AG09309 (cell line): ENCODE measurements at places on chromosomes 7 and 10.

- DNase-seq, result no peak
These were observed 4.3 kb downstream of the KIAA1217 start for GRCh38 chr10:24213266-24213665.

- no peak for DNase-seq
These were observed 1.3 kb downstream of the PFKFB3 start for GRCh38 chr10:6204063-6204340.

GRCh38 chr7:154832557-154833138 is 170.3 kb downstream of the PAXIP1 start:
- no peak for DNase-seq

- peak; percentile 41 for DNase-seq
These were observed 478.5 kb downstream of the GPAM start for GRCh38 chr10:111705021-111705420.

GRCh38 chr10:114223066-114223465 is 16.0 kb upstream of the VWA2 start:
- DNase-seq, result no peak

DNA sequence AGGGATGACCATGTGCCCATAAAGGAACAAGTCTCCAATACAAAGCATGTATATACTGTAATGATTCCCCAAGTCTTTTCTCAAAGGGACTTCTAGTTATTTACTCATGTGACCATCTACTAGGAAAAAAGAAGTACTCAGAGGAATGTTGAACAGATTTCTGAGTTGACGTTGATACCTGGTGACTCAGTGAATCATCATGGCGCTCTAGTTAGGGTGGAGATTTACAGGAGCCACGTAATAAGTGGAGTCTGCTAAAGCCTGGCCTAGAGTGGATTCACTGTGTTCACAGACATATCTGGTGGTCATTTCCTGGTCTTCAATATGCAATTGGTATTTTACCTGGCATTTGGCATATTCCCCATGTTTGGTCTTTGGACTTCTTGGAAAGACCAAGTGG is 302.2 kb upstream of the CACNA2D1 start:
- DNase-seq, result no peak

DNA sequence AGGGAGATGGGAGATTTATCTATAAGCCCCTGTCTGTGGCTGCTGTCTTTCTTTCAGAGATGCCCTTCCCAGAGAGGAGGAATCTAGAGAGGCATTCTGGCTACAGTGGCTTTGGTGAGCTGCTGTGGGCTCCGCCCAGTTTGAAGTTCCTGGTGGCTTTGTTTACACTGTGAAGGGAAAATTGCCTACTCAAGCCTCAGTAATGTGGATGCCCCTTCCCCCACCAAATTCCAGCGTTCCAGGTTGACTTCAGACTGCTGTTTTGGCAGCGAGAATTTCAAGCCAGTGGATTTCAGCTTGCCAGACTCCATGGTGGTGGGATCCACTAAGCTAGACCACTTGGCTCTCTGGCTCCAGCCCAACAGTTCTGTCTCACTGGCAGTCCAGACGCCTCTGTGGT is 951.6 kb downstream of the CCSER2 start:
- no peak for DNase-seq

- DNase-seq, result no peak
These were observed 1.1 kb upstream of the GSTO2 start for GRCh38 chr10:104267721-104268404.

DNA sequence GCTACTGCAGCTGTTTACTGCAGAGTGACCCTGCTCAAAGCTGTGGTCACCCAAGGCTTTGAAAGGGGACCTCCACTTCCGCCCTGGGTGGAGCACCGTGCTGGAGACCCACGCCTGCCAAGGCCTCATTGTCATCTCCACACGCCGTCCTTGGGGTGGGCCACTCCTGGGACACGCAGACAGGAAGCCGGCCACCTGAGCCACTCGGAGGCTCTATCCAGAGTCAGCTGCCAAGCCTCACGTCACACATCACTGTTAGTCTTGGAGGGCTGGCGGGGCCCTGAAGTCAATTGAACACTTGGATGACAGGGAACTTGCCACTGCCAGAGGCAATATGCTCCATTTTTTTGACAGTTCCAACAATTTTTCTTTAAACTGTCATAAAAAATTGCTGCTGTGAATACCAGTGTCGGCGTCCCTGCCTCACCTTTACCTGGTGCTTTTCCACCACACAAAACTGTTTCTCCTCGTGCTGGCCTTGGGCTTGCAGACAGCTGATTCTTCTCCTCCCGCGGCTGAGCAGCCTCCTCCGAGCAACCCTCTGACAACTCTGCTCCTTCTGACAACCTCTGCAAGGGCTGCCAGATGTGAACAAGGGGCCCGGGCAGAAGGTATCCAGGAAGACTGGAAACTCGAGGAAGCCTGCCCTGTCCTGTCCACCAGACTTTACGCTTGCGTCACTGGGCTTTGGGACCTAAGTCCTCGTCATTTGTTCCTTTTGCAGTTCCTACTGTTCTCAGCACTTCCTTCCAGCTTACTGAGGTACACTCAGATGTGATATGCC is 81.9 kb downstream of the EGFR start:
- DNase-seq, result no peak

DNA sequence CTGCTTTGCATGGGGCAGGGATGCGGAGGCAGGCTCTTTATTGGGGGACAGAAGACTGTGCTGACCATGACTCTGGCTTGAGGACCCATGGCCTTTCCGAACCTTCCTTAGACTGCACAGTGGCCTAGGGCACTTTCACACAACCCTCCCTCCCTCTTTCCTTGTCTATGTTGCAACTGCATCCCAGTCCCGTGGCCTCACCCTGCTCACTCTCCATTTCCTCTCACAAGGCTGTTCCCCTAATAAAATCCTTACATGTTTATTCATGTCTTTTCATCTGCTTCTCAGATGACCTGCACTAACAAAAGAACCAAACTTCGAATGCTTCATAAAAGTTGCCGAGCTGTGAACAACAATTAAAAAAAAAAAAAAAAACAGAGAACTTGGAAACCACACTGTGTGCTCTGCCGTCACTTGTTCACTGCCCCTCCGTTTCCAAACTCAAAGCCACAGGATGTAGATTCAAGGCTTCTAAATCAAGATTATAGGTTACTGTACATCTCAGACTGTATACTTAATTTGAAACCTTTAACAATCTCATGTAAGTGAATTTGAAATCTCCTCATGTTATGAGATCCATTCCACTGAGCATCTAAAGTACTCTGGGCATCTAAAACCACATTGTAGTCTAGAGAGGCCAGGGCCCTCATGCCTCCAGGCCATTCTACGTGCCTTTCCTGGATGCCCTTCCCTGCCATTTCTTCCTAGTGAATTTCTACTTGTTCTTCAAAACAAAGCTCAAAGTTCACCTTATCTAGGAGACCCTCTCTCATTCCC is 265.9 kb downstream of the SNX13 start:
- DNase-seq, result no peak

- DNase-seq, result no peak
These were observed 206.4 kb upstream of the ETV1 start for GRCh38 chr7:14195871-14196270.

DNA sequence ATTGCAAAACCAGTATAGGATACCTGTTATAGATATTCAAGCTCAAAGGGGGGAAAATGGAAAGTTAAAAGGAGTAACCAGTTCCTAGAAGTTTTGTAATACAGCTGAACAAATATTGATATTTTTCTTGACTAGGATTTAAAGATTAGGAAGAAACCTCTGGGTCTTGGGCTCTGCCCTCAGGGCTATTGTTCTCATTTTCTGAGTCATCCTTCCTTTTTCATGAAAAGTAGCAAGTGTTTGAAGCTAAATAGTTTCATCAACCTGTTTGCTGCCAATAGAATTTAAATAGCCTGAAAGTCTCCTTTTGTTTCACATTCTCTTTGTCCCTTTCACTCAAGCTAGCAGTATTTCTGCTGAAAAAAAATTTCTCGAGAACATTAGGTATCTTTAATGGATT is 1061.1 kb upstream of the GHITM start:
- no peak for DNase-seq

- DNase-seq, result no peak
These were observed 71.8 kb downstream of the ZEB1 start for GRCh38 chr10:31390804-31391203.

DNA sequence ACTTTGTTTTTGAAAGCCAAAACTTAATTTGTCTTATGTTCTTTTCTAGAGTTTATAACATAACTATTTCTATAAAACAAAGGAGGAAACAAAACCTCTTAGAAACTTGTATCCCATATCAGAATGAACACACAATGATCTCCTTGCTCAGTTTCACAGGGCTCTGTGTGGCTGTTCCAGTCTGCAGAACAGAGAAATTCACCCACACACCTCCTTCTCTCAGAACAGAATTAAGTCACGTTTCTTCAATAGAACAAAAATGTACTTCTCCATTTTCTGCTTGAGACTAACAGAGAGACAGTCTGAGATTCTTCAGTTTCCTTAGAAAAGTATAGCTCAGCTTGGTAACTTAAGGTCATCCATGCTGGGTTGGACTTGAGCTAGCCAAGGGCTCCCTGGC is 15.8 kb upstream of the DOCK1 start:
- no peak for DNase-seq

DNA sequence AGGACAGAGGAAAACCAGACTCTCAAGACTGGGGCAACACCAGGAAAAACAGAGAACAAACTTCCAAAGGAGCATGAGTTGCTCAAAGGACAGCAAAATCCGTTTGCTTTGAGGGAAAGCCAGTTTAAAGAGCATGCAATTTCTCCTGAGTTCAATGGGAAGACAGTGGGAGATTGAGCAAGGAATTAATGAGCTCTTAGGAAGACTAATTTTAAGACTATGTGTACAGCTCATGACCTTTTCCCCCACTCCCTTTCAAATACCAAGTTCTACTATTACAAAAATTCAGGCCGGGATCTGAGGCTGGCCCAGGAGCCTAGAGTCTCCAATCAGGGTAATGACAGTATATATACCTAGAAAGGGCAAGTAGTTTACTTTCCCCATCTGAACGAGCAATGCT is 79.2 kb downstream of the EPDR1 start:
- no peak for DNase-seq

- no peak for DNase-seq
These were observed 7.8 kb downstream of the SHH start for GRCh38 chr7:155804431-155804831.

DNA sequence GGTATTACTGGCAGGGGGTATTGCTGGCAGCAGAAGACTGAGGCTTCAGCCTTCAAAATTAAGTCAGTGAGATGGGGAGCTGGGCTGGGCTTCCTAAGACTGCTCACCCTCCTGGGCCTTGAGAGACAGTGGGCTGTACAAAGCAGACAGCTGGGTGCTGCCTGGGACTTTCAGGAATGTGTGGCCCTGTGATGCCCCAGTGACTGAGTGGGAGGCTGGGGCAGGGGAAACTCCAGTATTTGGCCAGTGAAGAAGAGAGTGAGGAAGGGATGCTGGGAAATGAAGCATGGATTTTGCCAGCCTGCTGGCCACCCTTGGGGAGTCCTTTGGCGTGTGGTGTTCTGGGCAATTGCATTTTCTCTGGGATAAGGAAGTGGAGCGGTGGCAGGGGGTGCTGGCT is 442 bp downstream of the ANKRD2 start:
- no peak for DNase-seq

- no peak for DNase-seq
These were observed 102.0 kb downstream of the HIF1AN start for GRCh38 chr10:100637785-100638184.

GRCh38 chr10:77070346-77070745 is 567.3 kb downstream of the KCNMA1 start:
- no peak for DNase-seq

DNA sequence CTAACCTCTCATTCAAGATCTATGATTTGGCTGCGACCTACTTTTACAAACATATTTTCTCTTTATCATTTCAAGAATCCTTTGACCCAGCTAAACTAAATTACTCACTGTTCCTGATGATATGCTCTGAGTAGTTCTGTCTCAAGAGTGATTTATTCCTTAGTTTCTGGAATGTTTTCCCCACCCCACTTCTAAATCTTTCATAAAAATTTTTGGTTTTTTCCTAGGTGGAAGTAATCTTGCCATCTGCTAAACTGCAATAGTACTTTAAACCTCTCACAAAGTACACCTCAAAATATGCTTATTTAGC is 170.8 kb downstream of the DNAJC1 start:
- DNase-seq, result no peak

DNA sequence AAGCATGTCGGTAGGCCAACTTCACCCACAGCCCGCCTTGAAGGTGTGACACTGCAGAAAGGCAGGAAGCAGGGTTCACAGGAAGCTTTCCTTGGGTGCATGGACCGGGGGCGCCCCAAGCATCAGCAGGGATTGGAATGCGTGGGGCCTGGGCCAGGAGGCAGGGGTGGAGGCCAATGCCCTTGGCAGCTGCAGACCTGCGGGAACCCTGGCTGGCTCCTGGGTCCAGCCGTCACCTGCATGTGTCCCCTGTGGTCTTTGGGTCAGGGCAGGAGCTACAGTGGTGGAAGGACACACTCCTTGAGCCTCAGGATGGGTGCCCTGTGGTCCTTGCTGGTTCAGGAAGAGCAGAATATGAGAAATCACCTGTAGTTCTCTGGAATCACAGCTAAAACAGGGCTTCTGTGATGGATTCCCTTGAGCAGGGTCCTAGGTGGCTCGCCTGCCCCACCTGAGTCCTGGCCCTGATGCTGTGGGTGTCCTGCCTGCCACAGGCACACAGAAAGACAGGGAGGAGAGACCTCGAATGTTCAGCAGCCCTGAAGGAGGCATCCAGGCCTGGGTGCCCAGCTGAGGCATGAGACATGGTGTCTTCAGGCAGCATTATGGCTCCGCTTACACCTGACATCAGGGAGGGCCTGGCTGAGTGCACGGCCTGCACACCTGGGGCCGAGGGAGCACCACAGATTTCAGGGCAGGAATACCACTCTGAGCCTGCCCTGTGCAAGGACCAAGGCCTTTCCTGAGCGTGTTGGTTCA is 15.1 kb downstream of the ANTXRL start:
- DNase-seq, result no peak

GRCh38 chr10:48671914-48672595 is 12.6 kb upstream of the WDFY4 start:
- DNase-seq, result no peak

DNA sequence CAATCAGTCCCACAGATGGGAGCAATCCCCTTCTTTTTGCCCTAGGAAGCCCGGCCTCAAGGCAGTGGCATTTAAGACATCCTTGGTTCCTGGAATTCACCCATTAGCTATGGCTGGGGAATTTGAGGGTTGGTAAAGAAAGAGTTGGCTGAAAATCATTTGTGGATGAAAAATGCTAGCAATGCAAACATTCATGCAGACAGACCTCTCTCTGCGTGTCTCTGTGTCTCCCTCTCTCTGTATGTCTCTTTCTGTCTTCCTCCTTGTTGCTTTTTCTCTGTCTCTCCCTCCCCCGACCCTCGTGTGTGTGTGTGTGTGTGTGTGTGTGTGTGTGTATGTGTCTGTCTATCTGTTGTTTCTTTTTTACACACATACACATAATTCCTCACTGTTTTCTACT is 19.4 kb downstream of the LDB3 start:
- DNase-seq, result peak; percentile 51

DNA sequence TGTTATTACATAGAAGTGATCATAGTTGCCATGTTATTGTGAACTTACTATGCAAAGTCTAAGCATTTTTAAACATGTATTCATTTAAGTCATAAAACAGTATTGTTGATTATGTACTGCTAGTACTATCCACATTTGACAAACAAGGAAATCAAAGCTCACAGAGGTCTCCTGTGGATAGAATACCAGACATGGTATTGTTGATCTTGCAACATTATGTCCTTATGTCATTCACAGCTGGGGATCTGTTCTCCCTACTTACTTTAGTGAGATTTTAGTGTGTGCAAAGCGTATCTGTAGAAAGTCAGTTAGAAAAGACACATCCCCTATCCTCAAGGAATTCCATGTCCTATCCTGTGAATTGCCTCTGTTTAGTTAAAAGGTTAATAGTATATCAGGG is 106.1 kb downstream of the SND1 start:
- no peak for DNase-seq

- no peak for DNase-seq
These were observed 24.5 kb downstream of the RNF32 start for GRCh38 chr7:156665101-156665500.
